ENCODE measurements at places on chromosomes 3 and 15.

DNA sequence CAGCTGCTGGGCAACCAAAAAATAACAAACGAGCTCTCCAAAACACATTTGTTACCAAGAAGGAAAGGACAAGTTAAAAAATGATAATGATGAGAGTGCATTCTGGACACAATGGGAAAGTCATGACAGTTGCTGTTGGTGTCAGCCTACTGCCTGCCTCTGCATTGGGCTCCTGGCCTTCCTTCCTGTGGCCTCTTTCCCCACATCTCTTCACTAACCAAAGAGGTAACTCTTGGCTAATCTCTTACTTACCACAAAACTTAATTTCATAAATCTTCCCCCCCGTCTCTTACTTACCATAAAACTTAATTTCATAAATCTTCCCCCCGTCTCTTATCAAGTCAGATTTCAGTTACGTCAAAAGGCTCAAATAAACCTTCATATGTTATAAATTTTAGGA, 58.6 kb downstream of the AGTR1 start:
- no peak for DNase-seq

GRCh38 chr3:174242311-174243041, 616.7 kb upstream of the NAALADL2 start:
- no peak for DNase-seq

GRCh38 chr3:42027571-42027970, 63.6 kb upstream of the TRAK1 start:
- DNase-seq = no peak

DNA sequence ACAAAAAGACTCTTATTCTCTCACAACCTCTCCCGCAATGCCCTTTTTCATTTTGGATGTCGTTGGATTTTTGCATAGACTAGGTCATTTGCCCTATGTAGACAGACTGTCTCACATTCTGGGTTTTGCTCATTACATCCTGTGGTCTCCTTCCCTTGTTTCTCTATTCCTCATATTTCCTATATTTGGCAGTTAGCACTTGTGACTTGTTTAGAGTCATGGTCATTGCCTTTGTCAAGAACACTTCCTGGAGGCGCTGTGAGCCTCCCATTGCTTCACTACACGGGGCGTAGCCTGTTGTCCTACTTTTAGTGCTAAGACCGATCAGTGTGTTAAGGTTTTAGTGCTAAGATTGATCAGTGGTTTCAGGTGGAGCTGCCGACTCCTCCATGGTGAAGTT, 16.1 kb upstream of the TATDN2 start:
- no peak for DNase-seq

DNA sequence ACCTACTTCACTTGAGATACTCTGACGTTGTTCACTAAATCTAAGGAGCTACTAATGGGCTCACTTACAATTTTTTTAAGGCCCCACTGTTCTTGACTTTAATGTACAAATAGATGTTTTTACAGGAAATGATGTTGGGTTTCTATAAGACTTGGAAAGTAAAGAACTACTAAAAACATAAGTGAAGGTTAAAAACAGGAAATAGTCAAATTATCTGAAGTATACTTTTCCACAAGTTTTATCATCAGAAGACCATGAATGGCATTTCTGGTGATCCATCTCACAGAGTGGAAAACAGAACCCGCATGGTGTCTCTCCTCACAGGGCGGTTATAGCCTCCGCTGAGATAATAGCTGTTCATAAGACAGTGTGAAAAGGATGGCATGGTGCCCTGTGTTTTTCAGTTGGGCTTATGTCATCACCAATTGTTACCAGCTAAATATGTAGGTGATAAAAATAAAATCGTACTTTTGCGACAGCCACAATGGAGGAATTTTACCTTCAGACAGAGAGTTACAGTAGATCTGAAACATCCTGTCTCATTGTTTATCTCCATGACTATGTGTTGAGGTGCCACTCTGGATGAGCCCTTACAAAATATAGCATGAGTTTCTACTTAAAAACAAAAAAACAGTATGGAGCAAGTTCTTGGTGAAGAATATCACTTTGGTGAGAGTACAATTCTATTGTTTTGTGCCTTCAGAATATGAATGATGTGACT, 462.4 kb downstream of the RAP2B start:
- DNase-seq = no peak

GRCh38 chr3:90221900-90222299, 1114.5 kb downstream of the EPHA3 start:
- no peak for DNase-seq

DNA sequence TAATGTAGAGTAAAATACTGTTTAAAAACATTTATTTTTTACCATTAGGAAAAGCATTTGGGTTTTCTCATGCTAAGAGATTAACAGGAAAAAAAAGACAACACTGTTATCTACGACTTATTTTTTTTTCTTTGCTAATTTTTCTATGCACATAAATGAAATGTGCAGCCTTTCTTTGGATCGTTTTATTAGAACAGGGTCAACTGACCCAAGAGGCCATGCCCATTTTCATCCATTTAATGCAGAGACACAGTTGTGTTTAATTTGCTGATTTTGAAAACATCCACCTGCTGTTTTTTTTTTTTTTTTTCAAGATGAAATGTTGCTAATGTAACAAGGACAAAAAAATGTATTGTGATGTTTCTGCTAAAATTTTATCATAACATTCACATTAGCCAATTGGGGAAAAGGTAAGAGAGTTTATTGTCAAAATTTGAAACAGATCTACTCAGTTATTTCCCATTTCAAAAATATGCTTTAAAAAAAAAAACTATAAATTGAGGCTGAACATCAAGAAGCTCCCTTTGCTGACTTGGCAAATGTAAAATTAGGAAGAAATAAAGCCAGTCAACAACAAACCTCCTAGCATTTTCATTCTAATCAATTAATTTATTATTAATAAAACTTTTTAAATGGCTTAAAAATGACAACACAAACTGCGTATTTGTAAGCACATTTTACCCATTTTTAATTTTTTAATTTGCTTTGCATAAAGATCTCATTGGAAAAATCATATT, 485.2 kb downstream of the ROBO2 start:
- no peak for DNase-seq

DNA sequence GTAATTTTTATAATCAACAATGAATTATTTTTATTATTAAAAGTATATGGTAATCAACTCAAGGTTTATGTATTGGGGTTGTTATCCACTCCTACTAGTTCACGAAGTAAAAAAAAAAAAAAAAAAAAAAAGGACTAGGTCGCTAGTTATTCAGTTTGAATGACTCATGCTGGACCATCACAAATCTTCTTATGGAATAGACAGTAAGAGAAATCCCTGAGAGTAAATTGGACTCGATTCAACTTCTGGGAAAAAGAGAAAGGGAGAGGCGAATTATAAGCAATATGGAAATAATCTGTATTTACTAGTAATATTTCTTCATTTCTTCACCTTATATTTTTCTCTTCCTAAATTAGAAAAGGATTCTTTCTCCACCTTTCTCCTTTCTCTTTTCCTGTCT, 2.0 kb downstream of the MYEF2 start:
- DNase-seq = no peak

DNA sequence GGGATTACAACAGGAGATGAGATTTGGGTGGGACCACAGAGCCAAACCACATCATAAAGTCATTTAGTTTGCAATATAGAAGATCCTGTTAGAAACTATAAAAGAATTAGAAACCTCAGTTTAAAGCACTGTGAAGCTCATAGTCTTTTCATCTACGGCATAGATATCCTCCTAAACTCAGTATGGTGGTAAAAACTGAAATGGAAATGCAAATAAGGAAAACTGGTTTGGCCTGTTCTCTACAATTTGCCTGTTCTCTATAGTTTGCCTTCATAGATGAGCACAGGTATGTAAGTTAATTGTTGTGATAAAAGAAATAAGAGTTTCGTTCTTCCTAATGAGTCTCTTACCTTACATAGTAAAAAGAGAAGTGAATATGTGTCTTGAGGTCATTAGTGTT, 331.6 kb upstream of the ARL6 start:
- DNase-seq = no peak

DNA sequence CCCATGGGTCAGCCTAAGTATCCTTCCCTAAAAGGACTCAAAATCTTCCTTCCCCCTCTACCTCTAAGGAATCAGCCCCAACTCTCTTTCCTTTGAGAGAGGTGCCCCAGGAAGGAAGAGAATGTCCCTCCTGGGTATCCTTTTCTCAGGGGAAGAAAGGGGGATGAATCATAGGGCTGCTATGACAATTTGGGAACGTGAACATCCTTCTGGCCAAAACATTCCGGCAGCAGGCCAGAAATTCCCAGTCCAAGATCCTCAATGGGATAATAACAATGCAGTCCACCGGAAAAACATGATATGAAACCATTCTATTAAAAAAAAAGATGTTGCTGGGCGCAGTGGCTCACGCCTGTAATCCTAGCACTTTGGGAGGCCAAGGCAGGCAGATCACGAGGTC, 50.8 kb upstream of the CACNA2D3 start:
- no peak for DNase-seq

DNA sequence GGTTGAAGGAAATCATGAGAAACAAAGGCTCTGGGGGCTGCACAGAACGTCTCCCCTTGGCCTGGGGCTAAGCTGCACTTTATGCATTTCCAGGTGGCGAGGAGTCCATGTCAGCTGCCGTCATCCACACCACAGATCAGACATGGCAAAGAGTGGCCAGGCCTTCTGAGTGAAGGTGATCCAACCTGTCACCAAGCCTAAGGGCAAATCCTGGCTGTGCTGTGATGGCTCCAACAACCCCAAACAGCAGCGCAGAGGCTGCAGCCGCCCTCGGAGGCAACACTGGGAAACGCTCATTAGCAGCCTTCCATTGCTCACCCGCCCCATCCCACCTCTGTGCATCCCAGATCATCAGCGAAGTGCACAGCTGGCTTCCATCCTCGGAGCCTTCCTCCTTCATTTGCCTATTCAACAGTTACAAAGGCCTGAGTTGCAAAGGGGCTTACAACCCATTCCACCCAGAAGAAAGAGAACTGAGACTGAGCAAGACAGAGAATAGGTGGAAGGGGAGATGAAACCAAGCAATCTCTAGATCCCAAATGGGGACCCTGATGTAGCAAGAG, 55.7 kb downstream of the SRGAP3 start:
- DNase-seq = no peak

- DNase-seq = no peak
Measured at GRCh38 chr3:186118692-186119091, 9.8 kb upstream of the ETV5 start.

- DNase-seq = no peak
Measured at GRCh38 chr3:71726146-71726545, 944 bp upstream of the EIF4E3 start.

DNA sequence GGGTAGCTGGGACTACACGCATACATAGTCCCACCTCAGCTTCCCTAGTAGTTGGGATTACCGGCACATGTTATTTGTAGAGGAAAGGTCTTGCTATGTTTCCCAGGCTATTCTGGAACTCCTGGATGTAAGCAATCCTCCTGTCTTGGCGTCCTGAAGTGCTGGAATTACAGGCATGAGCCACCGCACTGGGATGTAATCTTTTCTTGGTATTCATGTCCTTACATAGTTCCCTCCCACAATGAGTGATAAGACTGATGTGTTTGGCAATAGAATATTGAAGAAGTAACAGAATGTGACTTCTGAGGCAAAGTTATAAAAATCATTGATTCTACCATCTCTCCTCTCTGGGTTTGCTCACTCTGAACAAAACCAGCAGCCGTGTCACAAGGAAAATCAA, 22.7 kb upstream of the ALCAM start:
- DNase-seq = no peak

GRCh38 chr3:78880603-78881461, 887.0 kb downstream of the ROBO1 start:
- no peak for DNase-seq

- DNase-seq = no peak
Measured at GRCh38 chr15:66928101-66928500, 137.3 kb upstream of the SMAD3 start.

DNA sequence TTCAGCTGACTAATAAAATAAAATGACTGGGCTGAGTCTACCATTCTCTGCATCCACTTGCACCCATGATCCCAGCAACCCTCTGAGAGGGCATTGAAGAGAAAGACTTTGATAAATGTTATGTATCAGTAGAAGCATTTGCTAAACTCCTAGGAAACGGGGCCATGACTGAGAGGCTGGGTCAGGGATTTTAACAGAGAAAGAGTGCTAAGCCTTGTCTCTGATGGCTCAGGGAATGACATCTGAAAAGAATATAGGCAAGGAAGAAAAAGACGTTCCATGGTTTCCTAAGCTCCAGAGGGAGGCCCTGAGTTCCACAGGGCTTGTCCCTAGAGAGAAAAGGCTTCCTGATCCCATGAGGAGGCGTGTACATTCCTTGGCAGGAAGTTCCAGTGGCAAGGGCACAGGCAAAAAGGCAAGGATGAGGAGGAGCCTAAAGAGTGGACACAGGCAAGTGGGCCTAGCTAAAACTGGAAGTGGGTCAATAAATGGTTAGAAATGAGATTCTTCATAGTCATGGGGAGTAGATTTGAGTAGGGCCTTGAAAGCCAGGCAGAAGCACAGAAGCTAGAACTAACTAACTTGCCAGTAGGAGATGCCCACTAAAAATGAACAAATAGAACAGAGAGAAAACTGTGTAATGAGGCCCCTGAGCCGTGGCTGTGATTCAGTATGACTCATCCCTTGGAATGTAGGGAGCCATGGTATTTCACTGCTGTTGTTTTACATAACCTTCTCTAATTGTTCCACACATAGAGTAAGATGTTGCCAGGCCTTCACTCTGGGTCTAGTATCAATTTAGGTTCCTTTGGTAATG, 44.9 kb upstream of the MANF start:
- DNase-seq = no peak

GRCh38 chr3:32175607-32176197, 62.8 kb upstream of the CMTM8 start:
- DNase-seq = peak; percentile 33

DNA sequence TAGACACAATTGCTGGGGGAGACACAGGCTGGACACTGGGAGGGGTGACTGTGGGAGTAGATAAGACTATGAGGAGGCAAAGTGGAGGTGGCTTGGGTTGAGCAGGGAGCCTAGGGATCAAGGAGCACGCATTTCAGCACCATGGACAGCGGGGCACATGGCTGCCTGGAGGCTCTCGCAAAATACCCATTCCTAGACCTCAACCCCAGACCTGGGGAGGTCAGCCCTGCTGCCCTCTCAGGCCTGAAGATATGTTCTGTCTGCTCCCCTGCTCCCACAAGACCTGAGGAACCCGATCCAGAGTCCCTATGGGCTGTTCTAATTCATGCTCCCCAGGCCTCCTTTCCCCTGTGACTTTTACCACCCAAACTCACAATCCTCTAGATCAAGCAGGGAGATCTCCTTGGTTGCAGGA, 16.0 kb upstream of the CPEB1 start:
- DNase-seq = no peak
